Stimulated activated naive CD8-positive, alpha-beta T cell treated with anti-CD3 and anti-CD28 coated beads, Interleukin-15, Interleukin-2, amounts not matched to agents 100 U/mL and 50 U/mL, for 24 hours (primary cell): ENCODE measurements at places on chromosomes 1 and 21.

- DNase-seq: no peak
These were observed 27.1 kb downstream of the MRAP start for GRCh38 chr21:32325706-32326105.

GRCh38 chr21:41091616-41092015 is 76.3 kb upstream of the BACE2 start:
- no peak for DNase-seq

DNA sequence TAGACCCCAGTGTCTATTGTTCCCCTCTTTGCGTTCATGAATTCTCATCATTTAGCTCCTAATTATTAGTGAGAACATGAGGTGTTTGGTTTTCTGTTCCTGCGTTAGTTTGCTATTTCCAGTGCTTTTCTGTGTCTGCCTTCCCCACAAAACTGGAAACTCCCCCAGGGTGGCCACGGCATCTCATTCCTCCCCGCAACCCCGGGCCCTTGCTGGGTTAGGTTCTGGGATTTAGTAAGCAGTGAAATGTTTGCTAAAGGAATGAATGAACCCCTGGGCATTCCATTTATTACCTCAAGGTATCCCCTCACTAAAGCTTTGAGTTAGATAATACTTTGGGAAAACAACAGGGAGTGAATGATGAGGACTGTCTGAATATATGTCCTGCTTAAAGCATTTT is 142.9 kb downstream of the GLUL start:
- DNase-seq: no peak

DNA sequence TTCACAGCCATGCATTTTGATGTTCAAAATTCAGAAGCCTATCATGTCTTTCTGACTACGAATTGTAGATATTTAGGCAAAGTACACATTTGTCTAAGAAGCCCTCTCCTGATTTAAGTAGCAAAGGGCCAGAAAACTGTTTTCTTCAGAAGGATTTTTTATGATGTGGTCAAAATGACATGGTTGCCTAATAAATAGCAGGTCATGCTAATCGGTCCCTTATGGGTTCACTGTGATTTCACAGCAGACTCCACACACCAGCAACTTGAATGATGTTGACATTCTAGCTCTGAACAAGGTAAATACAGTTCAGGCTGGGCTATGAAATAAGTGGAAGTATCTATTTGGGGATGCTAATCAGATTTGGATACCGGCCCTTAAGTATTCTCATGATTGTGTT is 178.7 kb upstream of the DPYD start:
- DNase-seq: no peak

GRCh38 chr1:176837708-176838107 is 326.8 kb downstream of the ASTN1 start:
- DNase-seq: no peak

DNA sequence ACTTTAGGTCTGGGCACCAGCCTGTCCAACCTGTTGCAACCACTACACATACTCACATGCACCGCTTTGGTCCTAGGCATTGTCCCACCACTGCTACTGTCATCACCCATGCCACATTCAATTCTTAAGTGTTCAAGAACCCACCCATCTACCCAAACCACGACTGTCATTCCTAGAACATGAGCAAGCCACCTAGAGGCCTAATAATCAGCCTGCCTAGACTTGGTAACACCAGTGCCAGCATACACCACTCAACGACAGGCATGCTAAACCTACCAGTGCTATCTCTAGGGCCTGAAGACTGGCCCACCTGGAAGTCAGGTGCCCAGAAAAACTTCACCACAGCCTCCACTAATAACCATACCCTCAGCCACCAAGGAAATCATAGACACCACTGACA is 532.8 kb upstream of the DEPDC1 start:
- no peak for DNase-seq

- peak; percentile 58 for DNase-seq
These were observed 954 bp downstream of the RSBN1 start for GRCh38 chr1:113811156-113811887.

GRCh38 chr1:230264342-230264741 is 161.8 kb downstream of the PGBD5 start:
- no peak for DNase-seq
